T-helper 2 cell treated with Interferon-gamma antibody and Interleukin-4, amounts not matched to agents 5 μg/mL and 100 μg/mL, for 36 hours (primary cell): ENCODE measurements at places on chromosomes 7 and 10.
A peak's percentile ranks its signal among the peaks of the same experiment; 100 is the strongest.

DNA sequence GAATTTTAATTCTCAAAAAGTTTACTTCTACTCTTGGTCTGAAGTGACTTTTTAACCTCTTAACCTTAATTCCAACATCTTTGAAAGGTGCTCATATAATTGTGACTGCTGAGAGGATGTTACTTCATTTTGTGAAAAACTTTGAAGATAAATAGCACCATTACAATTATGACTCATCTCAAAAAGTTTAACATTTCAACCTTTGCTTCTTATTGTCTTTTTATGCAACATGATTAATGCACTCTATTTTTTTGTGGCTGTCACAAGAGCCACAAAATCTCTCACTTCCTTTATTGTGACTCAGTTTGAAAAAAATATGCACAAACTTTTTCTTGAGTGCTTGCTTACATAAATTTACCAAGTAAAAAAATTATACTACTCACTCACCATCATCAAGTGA, 383.1 kb downstream of the LRRTM3 start:
- DNase-seq: no peak

DNA sequence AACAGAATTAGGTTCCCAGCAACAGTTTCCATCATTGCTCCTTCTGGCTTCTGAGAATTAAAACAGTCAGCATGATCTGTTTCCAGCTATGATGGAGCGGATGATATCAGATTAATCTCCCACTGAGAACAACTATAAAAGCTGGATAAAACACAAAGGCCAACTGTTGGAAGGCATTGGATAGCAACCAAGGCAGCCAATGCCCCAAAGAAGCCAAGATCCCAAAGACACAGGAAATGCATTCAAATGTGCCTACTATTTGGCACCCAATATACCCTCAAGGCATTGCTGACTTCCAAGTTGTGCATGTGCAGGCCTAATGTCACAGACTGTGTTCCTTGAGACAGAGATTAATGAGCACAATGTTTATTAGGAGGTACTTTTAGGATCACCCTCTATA, 259.3 kb downstream of the ARHGAP12 start:
- DNase-seq: no peak

- no peak for DNase-seq
These were observed 567.7 kb downstream of the TCERG1L start for GRCh38 chr10:130743751-130744271.

DNA sequence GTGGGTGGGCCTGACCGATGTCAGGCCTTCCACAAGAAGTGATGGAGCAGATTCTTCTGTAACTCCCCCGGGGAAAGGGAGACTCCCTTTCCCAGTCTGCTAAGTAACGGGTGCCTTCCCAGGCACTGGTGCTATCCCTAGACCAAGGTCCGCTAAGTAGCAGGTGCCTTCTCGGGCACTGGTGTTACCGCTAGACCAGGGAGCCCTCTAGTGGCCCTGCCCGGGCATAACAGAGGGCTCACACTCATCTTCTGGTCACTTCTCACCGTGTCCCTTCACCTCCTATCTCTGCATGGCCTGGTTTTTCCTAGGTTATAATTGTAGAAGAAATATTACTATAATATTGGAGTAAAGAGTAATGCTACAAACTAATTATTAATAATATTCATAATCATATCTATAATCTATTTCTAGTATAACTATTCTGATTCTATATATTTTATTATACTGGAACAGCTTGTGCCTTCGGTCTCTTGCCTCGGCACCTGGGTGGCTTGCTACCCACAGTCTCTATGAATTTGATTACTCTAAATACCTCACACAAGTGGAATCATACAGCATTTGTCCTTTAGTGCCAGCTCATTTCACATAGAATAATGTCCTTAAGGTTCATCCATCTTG, 1378.7 kb downstream of the XPNPEP1 start:
- peak; percentile 25 for DNase-seq

DNA sequence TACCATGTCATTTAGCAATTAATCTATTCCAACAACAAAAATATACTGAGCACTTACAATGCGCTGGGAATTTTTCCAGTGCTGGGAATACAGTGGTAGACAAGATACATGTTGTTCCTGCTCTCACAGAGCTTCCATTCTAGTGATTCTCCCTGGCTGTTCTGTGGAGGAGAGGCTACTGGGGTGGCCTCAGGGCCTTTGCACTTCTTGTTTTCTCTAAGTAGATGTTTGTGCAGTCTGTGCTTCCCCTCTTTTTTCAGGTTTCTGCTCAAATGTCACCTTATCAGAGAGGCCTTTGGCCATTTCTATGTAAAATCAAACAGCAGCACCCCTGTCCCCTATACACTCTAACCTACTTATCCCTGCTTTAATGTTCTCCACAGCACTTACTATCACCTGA, 24.7 kb downstream of the OSBPL3 start:
- DNase-seq: no peak

- no peak for DNase-seq
These were observed 242.2 kb downstream of the TSPAN12 start for GRCh38 chr7:120615703-120616102.

DNA sequence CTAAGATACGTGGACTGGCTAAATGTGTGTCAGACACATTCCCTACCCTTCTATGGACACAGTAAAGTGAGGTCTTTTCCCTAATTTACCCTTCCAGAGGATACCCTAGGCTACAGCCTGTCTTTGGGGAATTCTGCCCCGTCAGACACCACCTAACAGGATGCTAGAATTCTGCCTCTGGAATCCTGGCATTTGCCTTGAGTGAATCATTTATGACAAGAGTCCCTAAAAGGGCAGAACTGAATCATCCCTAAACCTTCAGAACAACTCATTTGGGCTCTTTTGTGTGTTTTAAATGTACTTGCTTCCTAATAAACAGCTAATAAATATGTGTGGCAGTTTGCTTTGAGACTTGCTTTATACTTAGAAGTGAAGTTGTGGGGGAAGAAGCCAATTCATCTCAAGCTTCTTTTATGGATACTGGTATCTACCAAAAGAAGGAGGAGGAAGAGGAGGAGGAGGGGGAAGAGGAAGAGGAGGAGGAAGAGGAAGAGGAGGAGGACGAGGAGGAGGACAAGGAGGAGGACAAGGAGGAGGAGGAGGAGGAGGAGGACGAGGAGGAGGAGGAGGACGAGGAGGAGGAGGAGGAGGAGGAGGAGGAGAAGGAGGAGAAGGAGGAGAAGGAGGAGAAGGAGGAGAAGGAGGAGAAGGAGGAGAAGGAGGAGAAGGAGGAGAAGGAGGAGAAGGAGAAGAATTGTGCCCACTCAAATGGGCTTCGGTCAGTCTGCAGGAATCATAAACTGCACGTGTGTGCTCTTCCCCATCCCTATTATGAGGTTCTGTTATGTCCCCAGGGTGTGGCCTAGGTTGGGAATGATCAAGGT, 27.1 kb downstream of the PARP12 start:
- no peak for DNase-seq

GRCh38 chr10:60809157-60809556, 30.9 kb downstream of the CDK1 start:
- no peak for DNase-seq

- DNase-seq: no peak
These were observed 161.5 kb downstream of the MAD1L1 start for GRCh38 chr7:2071133-2071832.

GRCh38 chr7:102050864-102051460, 233.5 kb downstream of the CUX1 start:
- DNase-seq: no peak

DNA sequence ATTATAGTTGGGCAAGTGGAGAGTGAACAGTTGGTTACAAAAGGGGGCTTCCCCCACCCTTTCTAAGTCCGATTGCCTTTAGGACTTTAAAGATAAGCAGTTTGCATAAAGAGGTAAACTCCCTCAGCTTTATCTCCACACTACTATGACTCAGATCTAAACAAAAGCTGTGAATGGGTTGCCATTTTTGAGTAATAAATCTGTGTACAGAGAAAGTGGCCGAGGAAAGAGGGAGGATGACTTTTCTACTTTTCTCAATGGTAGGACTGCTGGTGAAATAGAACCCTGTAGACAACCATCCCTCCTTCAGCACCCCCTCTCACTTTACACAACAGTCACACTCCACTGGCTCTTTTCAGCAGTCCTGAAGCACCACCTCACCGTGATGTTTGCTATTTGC, 71.2 kb downstream of the DNMBP start:
- DNase-seq: no peak

GRCh38 chr10:73641328-73642060, at the start of gene MYOZ1:
Gene MYOZ1 (minus strand): TSS chr10:73641474. CDS start chr10:73640017, 1,457 bp downstream.
- DNase-seq: no peak

GRCh38 chr7:97015279-97015678, 9.4 kb downstream of the DLX5 start:
- DNase-seq: no peak

- DNase-seq: no peak
These were observed 434.9 kb downstream of the ADRA2A start for GRCh38 chr10:111511751-111512150.

- no peak for DNase-seq
These were observed 429.1 kb downstream of the RPS24 start for GRCh38 chr10:78462726-78463228.
